ENCODE measurements at places on chromosomes 13 and 19. TPM values are rescaled to one million over a fixed set of nuclear protein-coding genes. Genes with fewer than 3 reads are reported as not detected.

- no peak for DNase-seq
Measured at GRCh38 chr13:110726726-110727125, 13.2 kb downstream of the ING1 start.

DNA sequence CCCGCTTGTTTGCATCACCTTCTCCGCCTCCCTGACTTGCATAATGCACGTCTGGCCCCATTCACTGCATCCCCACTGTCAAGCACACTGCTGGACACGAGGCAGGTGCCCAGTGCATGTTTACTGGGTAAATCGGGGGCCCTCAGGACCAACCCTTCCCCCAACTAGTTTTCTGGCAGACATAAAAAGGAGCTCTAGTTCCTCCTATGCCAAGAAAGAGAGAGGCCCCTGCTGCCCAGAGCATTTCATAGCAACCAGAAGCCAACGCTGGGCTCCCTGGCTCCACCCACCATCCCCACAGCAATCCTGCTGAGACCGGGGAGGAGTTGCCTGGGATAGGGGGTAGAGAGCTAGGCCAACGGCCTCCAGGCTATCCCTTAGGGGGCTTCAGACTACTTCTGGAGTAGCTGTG lies 23.2 kb downstream of the ANKRD27 start:
- DNase-seq, result peak; percentile 48

DNA sequence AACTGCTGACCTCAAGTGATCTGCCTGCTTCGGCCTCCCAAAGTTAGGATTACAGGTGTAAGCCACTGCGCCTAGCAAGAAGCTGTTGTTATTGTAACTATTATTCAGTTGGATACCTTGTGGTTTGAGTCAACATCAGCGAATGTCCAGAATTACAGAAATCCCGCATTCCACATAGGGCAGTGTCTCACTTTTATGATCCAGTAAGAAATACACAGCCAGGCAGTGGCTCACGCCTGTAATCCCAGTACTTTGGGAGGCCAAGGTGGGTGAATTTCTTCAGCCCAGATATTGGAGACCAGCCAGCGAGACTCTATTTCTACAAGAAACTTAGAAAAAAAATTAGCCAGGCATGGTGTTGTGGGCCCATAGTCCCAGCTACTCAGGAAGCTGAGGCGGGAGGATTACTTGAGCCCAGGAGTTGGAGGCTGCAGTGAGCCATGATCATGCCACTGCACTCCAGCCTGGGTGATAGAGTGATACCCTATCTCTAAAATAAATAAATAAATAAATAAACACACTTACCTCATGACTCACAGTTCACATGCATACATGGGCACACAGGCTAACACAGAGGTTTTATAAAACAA lies 43.8 kb downstream of the SPTBN4 start:
- no peak for DNase-seq

The ELSPBP1 gene
- not detected for total RNA-seq

DNA sequence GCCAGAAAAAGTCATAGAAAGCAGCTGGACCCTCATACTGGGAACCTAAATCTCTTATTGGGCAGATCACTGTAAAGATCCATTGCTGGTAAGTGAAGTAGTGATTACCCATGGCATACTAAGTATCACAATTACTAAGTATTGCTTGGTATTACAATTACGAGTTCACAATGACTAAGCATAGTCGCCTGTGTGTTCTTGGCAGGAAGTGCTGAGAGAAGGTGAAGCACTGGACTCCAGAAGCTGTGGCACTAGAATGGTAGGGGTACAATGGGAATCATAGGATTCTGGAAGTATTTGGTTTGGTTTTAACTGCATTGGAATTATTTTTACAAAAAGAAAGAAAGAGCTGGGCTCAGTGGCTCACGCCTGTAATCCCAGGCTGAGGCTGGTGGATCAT lies 20.3 kb downstream of the LGALS16 start:
- no peak for DNase-seq
